ENCODE measurements at places on chromosomes 1 and 21.

DNA sequence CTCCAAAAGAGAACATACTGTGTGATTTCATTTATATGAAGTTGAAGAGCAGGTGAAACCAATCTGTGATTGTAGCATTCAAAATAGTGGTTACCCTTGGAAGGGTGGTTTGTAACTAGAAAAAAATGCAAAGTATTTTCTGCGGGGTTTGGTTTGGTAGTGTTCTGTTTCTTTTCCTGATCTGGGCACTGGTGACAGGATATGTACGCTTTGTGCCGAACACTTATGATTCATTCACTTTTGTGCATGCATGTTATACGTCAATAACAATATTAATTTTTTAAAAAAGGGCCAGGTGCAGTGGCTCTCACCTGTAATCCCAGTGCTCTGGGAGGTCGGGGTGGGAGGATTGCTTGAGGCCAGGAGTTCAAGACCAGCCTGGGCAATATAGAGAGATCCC lies 63.8 kb downstream of the CD34 start:
- no peak for DNase-seq

GRCh38 chr1:178283409-178283808 lies 189.5 kb downstream of the RASAL2 start:
- no peak for DNase-seq

- DNase-seq, result no peak
Observed at GRCh38 chr1:171142416-171143385, 42.4 kb upstream of the FMO2 start.

GRCh38 chr21:41898998-41899397 lies 19.9 kb upstream of the PRDM15 start:
- DNase-seq, result no peak

DNA sequence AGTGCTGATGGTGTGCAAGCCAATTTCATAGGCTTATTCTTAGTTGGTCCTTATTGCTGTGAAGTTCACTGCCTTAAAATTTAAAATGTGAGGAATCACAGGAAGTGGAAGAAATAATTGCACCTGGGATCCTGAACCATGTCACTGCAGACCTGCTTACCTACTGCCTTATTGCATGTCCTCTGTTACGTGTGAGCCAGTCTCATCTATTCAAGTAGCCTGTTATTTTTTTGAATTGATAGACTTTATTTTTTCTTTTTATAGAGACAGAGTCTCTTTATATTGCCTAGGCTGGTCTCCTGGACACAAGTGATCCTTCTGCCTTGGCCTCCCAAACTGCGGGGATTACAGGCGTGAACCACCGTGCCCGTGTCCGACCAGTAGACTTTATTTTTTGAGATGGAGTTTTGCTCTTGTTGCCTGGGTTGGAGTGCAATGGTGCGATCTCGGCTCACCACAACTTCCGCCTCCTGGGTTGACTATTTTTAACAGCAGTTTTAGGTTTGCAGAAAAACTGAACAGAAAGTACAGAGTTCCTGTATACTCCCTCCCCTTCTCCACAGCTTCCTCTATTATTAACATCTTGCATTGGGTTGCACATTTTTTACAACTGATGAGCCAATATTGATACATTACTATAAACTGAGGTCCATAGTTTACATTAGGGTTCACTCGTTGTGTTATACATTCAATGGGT lies 14.0 kb upstream of the DISC1 start:
- DNase-seq, result no peak

GRCh38 chr1:211697356-211697755 lies 21.9 kb upstream of the NEK2 start:
- DNase-seq, result no peak

- DNase-seq, result no peak
Observed at GRCh38 chr1:44024903-44025525, 6.2 kb downstream of the SLC6A9 start.

DNA sequence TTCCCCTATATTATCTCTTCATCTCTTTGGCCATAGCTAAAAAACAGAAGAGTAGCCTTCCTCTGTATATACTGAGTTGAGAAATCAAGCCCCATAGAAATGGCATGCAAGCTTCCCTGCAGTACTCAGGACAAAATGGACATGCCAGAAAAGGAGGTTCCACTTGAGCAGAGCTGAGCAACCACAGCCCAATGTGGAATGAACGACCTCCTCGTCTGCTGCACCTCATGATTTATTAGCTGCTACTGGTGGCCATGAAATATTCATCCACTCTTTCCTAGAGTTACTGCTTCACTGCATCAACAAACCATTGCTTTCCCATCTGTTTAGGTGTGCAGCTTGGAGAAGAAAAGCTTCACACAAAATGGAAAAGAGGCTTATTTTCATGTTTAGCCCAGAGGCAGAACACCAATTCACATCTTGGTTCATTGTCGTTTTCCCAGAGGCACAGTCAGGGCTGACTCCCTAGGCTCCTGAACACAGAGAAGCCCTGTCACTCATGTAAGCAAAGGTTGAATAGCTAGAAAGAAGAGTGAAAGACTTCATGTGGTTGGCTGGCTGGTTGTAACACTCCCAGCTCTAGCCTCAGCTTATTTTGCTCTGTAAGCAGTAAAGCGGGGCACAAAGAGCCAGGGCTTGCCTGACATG lies 148.0 kb downstream of the TSEN15 start:
- DNase-seq, result no peak
